ENCODE measurements at places on chromosomes 12 and 14.

GRCh38 chr12:94038605-94039004, 109.8 kb upstream of the PLXNC1 start:
- no peak for DNase-seq

DNA sequence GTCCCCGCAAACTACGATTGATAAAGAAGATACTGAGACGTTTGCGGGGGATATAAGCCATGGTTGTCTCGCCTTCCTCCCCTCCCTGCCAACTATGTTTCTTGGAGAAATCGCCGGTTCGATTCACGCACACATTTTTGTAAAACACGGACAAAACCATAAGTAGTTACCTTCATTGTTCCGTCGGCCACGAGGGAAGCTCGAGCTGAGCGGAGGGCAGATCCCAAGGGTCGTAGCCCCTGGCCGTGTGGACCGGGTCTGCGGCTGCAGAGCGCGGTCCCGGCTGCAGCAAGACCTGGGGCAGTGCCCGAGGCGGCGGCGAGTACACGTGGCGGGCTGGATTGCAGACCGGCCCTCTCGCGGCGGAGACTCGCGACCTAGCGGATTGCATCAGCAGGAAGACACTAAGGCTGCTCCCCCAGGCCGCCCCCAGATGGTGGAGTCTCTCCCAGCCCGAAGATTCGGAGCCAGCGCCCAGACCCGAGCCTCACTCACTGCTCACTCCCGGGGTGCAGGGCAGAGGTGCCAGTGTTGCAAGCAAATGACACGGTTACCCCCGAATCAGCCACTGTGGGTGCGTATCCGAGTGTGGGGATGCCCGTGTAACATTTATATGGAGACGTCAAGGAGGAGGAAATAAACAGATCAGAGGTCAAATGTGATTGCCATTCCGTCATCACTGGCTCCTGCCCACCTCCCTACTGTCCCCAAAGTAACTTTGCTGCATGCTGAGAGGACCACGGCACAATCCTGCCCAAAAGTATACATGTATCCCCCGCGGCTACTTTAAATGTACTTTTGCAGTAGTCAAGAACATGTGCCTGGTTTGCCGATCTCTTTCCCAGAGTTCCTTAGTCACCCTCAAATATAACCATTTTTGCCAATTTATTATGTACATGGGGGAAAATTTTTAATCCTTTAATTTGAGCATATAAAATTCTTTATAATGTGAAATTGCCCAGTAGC, at the start of gene BCAT1:
BCAT1 (minus strand) TSS at position 345 of the 966 bp plus-strand sequence; CDS start at position 176, 169 bp downstream.
- DNase-seq = no peak

DNA sequence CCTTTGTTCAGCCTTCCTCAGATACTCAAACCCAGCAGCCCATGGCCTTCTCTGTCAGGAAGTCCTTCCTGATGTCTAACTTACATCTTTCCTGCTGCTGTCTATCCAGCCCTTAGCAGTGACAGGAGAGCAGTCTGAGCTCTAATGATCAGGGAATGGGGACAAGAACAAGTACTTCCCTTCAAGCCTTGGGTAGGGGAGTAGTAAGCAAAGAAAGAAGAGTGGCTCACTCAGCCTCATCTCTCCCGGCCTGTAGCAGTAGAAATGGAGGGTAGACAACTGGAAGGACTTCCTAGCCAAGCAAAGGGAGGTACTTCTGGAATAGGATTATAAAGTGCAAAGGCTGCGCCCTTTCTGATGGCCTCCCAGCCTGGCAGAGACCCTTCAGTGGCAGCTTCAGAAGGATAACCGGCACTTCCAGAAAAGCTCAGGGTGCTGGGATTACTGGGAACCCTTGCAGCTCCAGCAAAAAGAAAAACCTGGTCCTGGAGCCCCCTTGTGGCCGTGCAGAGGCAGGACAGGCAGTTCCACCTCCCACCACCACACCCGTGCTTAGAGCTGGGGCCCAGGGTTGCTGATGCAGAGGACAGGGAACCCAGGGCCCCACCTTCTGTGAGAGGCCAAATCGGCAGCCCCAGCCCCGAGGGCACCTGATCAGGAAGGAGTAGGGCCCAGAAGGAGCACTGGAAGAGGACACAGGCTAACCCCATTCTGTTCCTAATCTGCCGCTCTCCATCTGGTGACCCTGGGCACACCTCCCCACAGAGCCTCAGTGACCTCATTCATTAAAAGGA, 12.4 kb upstream of the SMUG1 start:
- DNase-seq = no peak

GRCh38 chr14:89032086-89032649, 207.7 kb downstream of the TTC8 start:
- DNase-seq = no peak

DNA sequence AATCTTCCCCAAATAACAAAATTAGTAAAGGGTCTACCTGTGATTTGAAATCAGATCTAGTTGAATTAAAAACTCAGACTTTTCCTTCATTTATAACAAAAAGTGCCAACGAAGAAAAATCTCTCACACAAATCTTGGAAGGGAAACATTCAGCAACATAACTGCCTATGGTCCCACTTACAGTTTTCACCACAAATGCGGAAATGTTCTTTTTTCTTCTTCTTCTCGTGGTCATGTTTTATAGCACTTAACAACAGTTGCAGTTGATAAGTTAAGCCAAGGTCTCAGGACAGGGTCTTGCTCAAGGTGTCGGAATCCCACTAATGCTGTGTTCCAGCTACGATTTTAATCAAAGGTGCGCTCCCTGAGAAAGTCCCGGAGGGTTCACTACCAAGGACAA, 10.1 kb downstream of the RNASE6 start:
- DNase-seq = no peak

Data from esophagus squamous epithelium (tissue), 5 donors.